ENCODE measurements at places on chromosomes 7 and 10.

DNA sequence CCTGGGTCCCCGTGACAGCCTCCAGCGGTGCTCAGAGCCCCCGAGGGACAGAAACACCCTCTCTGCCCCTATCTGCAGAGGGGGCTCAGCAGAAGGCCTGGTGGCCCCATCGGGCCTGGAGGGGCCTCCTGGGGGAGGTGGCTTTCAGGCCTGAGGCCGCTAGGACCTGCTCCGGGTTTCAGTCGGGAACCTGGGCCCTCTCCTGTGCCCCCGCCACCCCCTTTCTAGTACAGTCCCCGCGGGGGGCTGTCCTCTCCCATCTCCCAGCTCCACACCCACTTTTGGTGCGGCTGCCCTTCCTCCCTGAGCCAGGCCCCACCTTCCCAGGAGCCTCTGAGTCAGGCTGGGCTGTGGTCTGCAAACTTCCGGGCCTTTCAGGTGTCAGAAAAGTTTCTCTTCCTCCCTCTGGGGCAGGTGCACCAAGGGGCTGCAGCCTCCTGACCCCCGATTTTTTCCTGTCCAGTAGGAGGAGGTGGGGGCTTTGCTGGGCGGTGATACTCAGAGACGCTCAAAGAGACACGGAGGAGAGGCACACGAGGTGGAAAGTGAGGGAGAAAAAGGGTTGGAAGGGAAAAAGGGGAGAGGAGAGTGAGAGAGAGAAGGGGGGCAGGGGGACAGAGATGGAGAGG, 692 bp downstream of the CARD11 start:
- no peak for DNase-seq

DNA sequence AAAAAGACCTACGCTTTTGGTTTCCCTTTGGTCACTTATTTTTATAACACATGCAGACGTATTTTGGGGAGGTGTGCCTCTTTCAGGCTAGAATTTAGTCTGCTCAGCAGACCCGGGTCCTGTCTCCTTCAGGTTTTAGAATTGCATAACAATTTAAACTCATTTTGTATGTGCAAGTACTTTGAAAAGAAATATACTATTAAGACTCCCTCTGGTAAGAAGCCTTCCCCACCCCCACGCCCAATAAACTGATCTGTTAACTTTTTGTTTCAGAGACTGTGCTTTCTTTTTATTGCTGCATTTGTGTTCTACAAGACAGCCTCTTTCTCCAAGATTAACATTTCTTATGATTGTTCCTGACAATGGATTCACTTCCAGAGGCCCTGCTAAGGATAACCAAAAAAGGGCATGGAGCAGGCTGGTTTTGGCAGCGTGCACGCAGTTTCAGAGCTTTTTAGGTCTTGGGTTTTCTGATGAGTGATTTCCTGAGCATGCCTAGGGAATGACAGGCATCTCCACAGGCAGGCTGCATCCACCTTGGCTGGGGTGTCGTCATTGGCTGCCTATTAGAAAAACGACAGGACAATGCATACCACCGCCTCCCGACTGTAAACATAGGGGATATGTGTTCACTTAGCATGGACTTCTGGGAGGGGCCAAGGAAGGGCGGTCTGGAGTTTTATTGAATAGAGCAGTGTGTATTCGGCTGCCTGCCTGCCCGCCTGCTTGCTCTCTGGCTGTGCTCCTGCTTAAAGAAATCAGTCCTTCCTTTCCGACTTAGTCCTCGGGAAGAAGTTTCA, at the start of gene CALD1:
TSS of gene CALD1 (plus strand) at position 694 of the 800 bp plus-strand sequence. CDS start 88,100 bp downstream, outside the sequence.
- no peak for DNase-seq

- no peak for DNase-seq
Measured at GRCh38 chr7:154592388-154592787, 410.5 kb downstream of the PAXIP1 start.

DNA sequence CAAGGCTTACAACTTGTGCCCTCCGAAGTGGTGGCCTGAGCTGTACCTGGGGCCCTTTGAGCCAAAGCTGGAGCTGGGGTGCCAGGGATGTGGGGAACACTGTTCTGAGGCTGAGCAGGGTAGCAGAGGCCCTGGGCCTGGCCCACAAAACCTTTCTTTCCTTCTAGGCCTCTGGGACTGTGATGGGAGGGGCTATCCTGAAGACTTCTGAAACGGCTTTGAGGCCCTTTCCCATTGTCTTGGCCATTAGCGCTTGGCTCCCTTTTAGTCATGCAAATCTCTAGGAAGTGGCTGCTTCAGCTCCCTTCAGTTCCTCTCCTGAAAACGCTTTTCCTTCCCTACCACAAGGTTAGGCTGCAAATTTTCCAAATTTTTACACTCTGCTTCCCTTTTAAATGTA, 16.8 kb upstream of the CRYGN start:
- no peak for DNase-seq

GRCh38 chr7:128307061-128307460, 36.6 kb downstream of the RBM28 start:
- no peak for DNase-seq

- no peak for DNase-seq
Measured at GRCh38 chr7:140593672-140593982, 47.0 kb downstream of the DENND2A start.

DNA sequence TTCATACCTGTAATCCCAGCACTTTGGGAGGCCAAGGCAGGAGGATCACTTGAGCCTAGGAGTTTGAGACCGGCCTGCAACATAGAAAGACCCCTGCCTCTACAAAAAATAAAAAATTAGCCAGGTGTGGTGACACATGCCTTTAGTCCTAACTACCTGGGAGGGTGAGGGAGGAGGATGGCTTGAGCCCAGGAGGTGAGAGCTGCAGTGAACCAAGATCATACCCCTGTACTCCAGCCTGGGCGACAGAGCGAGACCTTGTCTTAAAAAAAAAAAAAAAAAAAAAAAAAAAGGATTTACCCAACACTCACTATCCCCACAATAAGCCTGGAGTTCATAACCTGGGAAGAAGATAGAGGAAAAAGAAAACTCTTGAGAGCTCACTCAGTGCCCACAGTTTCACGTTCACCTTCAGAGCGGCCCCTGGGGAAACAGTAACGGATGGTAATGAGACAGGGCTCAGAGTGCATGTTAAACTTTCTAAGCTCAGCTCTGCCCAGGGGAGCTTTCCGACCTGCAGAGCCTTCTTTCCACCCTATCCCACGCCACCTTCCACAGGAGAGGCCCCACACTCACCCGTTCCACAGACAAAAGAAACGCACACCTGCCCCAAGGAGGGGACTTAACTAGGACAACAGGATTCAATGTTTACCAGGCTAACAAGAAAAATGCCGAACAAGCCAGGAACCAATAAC, 259.8 kb upstream of the KLF14 start:
- DNase-seq = no peak

DNA sequence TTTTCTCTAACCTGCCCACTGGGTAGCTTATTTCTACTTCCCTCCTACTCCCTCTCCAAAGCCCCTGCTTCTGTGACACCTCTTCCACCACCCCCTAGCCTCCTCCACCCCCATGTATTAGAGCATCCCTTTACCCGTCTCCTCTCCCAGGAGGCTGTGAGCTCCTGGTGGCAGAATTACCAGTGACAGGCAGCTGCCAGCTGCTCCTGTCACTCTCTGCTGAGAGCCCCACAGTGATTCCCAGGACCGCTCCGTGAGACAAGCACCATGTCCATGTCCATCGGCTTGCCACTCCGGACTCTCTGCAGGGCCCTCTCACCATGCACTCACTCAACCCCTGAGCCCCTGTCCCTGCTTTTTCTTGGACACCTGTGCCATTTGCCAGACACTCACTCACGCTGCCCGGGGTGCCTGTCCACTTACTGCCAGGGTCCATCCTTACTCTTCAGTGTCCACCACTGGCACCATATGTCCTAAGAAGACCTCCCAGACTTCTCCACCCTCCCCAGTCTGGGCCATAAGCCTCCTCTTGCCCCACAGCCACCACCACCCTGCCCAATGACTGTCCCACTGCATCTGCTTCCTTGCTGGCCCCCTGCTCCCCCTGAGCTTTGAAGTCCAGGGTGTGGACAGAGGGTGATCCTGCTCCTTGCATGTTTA, 9.8 kb downstream of the WDFY4 start:
- DNase-seq = no peak

DNA sequence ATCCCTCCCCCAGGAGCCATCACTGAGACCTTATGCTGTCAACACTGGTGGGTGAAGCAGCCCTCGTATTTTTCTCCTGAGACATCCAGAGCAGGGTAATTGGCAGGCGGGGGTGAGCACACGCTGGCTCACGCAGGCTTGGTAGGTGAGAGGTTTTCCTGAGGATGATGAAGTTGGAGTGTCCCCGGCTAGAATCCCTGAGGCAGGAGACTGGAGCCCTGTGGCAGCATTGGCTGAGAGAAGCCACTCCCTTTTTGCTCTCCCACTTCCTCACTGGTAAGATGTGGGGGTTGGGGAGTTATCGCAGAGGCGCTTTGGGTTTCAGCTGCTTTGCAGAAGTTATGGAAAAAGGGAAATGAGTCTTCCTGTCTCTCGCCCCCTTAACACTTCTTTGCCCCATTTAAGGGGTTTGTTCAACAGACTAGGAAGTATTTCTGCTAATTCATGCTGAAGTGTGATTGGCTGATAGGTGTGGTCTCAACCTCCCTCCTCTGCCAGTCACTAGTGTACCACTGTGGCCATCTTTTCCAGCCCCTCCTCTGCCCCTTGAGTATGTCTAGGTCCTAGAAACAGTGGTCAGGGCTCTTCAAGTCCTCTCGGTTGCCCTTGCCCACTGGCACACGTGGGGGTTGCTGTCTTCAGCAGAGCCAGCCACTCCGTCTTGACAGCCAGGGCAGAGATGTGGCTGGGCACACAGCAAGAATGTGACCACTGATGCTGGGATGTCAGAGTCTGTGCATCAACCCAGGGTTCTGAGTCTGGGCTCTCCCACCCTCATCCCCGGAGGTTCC, 5.7 kb downstream of the ARPC1B start:
- no peak for DNase-seq

DNA sequence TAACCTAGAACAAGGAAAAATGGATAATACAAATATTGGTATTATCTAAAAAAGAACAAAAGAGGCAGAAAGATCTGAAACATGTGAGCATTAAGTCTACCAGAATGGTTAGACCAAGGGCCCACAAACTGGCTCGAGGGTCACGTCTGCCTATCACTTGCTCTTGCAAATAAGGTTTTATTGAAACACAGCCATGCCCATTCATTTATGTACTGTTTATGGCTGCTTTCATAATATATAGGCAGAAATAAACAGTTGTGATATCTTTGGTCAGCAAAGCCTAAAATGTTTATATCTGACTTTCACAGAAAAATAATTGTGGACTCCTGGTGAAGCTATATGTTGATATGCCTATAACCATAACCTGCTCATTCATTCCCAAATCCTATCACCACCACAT, 71.8 kb downstream of the AASS start:
- DNase-seq = no peak

GRCh38 chr10:49768329-49768728, 6.2 kb upstream of the OGDHL start:
- DNase-seq = no peak

DNA sequence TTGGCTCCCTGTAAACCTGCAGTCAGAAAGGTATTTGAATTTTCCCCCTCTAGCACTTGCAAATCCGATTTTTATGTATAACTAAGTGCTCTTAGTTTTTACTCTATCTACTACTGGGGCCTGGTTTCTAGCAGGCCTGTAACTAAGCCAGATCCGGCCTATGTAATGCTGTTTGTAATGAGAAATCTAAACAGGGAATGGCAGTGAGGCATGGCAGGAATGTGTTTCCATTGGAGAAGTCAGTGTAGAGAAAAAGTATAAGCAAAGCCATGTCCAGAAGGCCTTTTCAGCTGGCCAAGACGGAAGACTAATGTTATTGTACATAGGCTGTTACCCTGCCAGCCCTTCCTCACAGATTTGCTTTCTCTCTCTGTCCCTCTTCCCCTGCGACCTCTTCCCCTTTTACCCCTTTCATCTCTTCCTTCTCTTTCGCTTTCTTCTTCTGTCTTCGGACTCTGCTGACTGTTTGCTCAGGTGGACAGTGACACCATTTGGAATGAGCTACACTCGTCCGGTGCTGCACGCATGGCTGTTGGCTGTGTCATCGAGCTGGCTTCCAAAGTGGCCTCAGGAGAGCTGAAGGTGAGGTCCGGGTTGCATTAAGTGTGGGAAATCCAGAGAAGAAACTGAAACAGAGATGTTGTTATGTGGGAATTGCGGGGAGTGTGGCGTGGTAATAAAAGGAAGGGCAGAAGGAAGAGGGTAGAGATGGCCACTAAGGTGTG, 297.5 kb downstream of the HDAC9 start:
- DNase-seq = no peak

- DNase-seq = no peak
Measured at GRCh38 chr10:86547296-86547695, 25.7 kb upstream of the WAPL start.

DNA sequence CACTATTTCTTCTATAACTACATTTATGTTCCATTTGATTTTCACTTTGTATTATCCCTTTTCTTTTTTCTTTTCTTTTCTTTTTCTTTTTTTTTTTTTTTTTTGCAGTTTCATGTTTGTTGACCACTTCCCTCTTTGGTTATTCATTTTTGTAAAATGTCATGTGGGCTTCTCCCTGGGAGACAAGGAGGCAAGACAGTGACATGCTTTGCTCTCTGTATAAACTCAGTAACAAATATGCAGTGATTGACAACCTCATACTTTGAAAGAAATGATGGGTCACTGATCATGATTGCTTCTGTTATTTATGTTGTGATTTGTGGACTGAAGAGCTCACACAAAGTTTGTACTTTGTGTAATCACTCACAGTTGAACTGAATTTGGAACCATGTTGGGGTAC, 90.2 kb upstream of the ABI1 start:
- no peak for DNase-seq

GRCh38 chr7:142864980-142865747, 10.3 kb downstream of the EPHB6 start:
- no peak for DNase-seq

- DNase-seq = no peak
Measured at GRCh38 chr10:1204434-1205326, 148.5 kb downstream of the WDR37 start.

GRCh38 chr7:70627461-70627860, 504.5 kb upstream of the GALNT17 start:
- no peak for DNase-seq

DNA sequence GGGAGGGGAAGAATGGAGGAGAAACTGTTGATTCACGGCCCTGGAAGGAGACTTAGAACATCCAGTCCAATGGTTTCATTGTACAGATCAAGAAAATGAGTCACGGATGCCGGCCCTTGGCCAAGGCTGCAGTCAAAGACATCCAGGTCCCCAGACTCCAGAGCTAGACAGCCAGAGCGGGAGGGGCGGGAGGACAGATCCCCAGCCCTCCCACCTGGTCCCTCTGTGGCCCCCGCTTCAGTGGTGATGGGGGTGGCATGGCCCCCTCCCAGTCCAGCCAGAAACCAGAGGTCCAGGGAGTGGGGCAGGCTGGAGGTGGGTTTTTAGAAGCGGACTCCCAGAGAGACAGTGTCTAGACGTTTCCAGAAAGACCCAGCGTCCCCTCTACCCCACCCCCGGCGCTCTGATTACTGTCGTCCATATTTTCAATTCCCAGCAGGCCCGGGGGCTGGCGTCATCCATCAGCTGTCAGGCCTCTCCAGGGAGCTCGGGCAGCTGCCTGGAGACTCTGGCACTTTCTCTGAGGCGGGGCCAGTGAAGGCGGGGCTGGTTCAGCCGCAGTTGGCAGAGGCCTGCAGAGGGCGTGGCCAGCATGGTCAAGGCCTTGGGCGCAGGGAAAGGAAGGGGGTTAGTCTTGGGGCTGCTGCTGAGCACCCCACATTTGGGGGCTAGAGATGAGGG, 8.0 kb upstream of the HSPB1 start:
- DNase-seq = peak; percentile 96

- DNase-seq = no peak
Measured at GRCh38 chr7:90587766-90588165, 8.4 kb upstream of the CDK14 start.
